Pulmonary artery endothelial cell (primary cell): ENCODE measurements at places on chromosomes 4 and X. TPM values are rescaled to one million over a fixed set of nuclear protein-coding genes. Genes with fewer than 3 reads are reported as not detected.

KDR gene
- 185 and 200 TPM in 2 replicates for total RNA-seq

DNA sequence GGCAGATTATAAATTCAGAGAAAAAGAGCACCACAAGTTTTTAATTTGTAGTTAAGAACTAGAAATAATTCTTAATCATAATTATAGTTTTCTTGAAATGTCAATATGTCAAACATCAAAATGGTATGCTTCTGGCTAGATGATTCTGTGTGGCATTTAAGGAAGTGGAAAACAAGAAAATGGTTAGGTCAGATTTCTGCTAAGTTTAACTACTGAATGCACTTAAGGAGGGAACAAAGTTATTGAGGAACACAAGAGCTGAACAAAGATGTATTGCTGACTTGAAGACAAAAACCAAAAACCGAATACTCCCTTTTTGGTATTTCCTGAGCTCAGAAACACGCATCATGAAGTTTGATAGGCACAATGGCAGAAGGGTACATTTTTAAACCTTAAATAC is 58.7 kb upstream of the GPR34 start:
- no peak for DNase-seq

CCDC160 gene
- not detected in 2 replicates for total RNA-seq

GRCh38 chr4:144739511-144740033 is 93.6 kb downstream of the HHIP start:
- DNase-seq, result no peak

GRCh38 chrX:136577552-136577951 is 45.5 kb downstream of the VGLL1 start:
- no peak for DNase-seq
